ENCODE measurements at places on chromosomes 5 and 9.

DNA sequence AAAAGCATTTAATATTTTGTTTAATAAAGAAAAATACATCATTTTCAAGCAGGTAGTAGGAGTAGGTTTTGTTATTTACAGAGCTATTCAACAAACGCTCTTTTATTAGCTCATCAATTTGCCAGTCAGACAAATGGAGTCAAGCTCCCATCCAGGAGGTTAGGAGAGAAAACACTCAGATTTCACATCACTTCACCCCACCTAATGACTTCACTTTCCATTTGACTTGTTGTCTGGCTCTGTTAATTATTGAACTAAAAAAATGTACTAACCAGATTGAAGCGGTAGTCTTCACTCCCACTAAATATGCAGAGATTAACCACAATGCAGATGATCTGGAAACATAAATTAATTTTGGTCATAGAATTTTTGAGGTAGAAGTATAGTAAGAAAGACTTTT lies 193.6 kb upstream of the VCAN start:
- DNase-seq = no peak

GRCh38 chr5:59725392-59725767 lies 168.1 kb downstream of the PDE4D start:
- DNase-seq = peak; percentile 58

- no peak for DNase-seq
Observed at GRCh38 chr9:8605096-8605495, 805.5 kb upstream of the DMAC1 start.

DNA sequence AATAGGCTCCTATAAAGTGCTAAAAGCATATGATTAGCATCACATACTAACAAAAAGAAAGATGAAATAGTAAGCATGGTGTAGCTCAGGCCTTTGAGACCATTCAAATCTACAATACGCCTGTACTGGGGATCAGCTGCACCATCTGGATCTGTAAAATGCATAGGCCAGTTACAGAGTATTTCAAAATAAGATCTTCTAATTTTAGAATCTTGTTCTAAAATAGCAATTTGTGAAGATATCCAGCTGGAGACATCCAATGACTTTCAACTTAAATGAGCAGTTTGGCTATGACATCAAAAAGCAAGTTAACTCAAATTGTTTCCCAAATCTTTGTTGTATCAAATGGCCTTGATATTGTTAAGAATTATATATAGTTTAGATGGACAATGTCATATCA lies 386.3 kb downstream of the MRPS30 start:
- no peak for DNase-seq

DNA sequence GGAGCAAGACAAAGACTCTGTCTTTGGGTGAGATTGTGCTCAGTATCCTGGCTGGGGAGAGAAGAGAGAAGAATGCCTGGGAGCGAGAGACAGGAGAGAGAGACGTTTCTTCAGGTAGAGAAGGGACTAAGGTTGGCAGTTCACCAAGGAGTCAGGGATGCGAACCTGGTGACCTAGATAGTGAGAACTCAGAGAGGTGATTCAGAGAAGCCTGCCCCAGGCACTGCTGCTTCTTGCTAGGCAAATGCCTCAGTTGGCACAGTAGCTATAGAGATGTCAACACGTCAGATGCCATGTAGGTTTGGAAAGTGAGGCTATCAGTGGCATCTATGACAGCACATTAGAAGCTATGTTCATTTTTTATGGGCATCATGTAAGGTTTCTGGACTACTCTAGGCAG lies 231.6 kb upstream of the VLDLR start:
- DNase-seq = no peak

Data from fibroblast of skin of right biceps (primary cell).